Esophagus squamous epithelium (tissue), 5 donors: ENCODE measurements at places on chromosomes 5 and 9.

GRCh38 chr5:65209341-65209740 lies 272.4 kb downstream of the ADAMTS6 start:
- no peak overlapping the region for H3K27ac ChIP-seq
- no peaks in the 10 kb centered on the region for H3K36me3 ChIP-seq
- no peak overlapping the region for H3K4me3 ChIP-seq
- no peaks in the 10 kb centered on the region for H3K27me3 ChIP-seq
- no peak for DNase-seq
- H3K4me1 ChIP-seq: no peaks in the 10 kb centered on the region

DNA sequence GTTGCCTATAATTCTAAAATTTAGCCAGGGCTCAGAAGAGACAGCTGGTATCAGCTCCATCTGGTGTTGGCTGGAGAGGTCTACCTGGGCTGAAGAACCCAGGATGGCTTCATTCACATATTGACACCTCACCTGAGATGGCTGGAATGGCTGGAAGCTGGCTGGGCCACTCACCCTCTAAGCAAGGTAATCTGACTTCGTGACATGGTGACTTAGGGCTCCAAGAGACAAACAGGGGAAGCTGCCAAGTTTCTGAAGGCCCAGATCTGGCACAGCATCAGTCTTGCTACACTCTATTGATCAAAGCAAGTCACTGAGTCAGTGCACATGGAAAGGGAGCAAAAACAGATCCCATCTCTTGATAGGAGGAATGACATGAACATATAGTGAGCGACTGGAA lies 102.3 kb downstream of the EPB41L4A start:
- no peaks in the 10 kb centered on the region for H3K36me3 ChIP-seq
- H3K4me3 ChIP-seq: no peak overlapping the region
- no peak overlapping the region for H3K27ac ChIP-seq
- H3K4me1 ChIP-seq: no peaks in the 10 kb centered on the region
- no peaks in the 10 kb centered on the region for H3K27me3 ChIP-seq

- H3K4me1 ChIP-seq: no peaks in the 10 kb centered on the region
- H3K36me3 ChIP-seq: no peaks in the 10 kb centered on the region
- H3K27me3 ChIP-seq: no peaks in the 10 kb centered on the region
- no peak overlapping the region for H3K27ac ChIP-seq
- no peak overlapping the region for H3K4me3 ChIP-seq
- no peak for DNase-seq
Observed at GRCh38 chr9:114989600-114990410, 59.4 kb upstream of the TNFSF8 start.

DNA sequence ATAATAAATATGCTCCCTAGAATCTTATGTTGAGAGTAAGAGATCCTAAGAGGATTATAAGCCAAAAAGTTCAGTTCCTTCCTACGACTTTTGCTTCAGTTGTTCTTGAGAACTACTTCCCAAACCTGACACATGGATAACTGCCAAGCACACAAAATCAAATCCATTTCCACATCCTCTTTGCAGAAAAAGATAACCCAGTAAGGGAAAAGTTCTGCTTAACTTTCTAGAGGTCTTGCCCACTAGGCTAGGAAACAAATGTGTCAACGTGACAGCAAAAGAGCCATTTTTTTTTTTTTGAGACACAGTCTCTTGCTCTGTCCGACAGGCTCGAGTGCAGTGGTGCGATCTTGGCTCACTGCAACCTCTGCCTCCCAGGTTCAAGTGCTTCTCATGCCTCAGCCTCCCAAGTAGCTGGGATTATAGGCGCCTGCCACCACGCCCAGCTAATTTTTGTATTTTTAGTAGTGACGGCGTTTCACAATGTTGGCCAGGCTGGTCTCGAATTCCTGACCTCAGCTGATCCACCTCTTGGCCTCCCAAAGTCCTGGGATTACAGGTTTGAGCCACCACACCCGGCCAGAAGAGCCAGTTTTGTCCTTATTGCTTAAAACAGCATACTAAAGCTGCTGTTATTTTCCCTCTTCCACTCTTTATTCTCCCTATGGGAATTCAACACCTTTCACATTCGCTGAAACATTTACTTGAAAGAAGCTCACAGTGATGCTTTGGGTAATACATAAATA lies 24.2 kb downstream of the CSNK1A1 start:
- H3K27ac ChIP-seq: peak overlapping the region; percentile 64
- peaks cover 38% of the 10 kb centered on the region for H3K36me3 ChIP-seq
- no peaks in the 10 kb centered on the region for H3K27me3 ChIP-seq
- no peak for DNase-seq

- DNase-seq: no peak
- H3K36me3 ChIP-seq: peaks cover 5% of the 10 kb centered on the region
- H3K27me3 ChIP-seq: no peaks in the 10 kb centered on the region
- H3K4me1 ChIP-seq: peaks cover 50% of the 10 kb centered on the region
- H3K27ac ChIP-seq: peak overlapping the region; percentile 63
- no peak overlapping the region for H3K4me3 ChIP-seq
Observed at GRCh38 chr5:132265336-132266030, 8.0 kb downstream of the PDLIM4 start.

GRCh38 chr9:125998837-125999503 lies 251.8 kb downstream of the PBX3 start:
- DNase-seq: no peak
- H3K27ac ChIP-seq: no peak overlapping the region
- no peaks in the 10 kb centered on the region for H3K36me3 ChIP-seq

- H3K27me3 ChIP-seq: no peaks in the 10 kb centered on the region
- no peak overlapping the region for H3K4me3 ChIP-seq
- H3K4me1 ChIP-seq: no peaks in the 10 kb centered on the region
Observed at GRCh38 chr5:150397782-150398721, 14.7 kb downstream of the CD74 start.

DNA sequence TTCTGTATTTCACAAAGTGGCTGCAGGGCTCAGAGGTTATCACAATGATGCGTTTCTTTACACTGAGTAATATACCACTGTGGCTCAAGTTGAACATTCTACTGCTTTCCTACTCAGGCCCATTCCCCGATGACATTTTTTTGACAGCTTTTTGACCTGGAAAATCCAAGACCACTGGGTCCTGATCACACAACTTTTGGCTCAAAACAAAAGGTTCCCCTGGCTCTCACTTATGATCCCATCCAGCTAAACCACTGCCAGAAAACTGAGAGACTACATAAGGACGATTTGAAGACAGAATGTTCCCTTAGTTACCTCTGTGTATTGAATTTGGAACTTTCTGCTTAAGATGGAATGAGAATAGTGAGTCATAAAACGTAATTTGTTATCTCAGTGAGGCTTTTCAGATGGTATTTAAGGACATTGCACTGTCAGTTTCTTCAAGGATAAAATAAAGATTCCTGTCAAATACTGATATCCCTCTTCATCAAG lies 78.0 kb upstream of the FBXL7 start:
- H3K27ac ChIP-seq: peak overlapping the region; percentile 26
- H3K4me1 ChIP-seq: no peaks in the 10 kb centered on the region
- H3K27me3 ChIP-seq: no peaks in the 10 kb centered on the region
- H3K36me3 ChIP-seq: no peaks in the 10 kb centered on the region
- no peak overlapping the region for H3K4me3 ChIP-seq

GRCh38 chr9:93896093-93896492 lies 59.1 kb downstream of the BARX1 start:
- H3K36me3 ChIP-seq: no peaks in the 10 kb centered on the region
- no peaks in the 10 kb centered on the region for H3K4me1 ChIP-seq
- no peak for DNase-seq
- no peak overlapping the region for H3K27ac ChIP-seq

- H3K36me3 ChIP-seq: no peaks in the 10 kb centered on the region
- DNase-seq: no peak
- no peak overlapping the region for H3K4me3 ChIP-seq
- H3K27ac ChIP-seq: no peak overlapping the region
- peaks cover 3% of the 10 kb centered on the region for H3K27me3 ChIP-seq
- H3K4me1 ChIP-seq: no peaks in the 10 kb centered on the region
Observed at GRCh38 chr5:74465724-74466123, 174.8 kb downstream of the ENC1 start.

DNA sequence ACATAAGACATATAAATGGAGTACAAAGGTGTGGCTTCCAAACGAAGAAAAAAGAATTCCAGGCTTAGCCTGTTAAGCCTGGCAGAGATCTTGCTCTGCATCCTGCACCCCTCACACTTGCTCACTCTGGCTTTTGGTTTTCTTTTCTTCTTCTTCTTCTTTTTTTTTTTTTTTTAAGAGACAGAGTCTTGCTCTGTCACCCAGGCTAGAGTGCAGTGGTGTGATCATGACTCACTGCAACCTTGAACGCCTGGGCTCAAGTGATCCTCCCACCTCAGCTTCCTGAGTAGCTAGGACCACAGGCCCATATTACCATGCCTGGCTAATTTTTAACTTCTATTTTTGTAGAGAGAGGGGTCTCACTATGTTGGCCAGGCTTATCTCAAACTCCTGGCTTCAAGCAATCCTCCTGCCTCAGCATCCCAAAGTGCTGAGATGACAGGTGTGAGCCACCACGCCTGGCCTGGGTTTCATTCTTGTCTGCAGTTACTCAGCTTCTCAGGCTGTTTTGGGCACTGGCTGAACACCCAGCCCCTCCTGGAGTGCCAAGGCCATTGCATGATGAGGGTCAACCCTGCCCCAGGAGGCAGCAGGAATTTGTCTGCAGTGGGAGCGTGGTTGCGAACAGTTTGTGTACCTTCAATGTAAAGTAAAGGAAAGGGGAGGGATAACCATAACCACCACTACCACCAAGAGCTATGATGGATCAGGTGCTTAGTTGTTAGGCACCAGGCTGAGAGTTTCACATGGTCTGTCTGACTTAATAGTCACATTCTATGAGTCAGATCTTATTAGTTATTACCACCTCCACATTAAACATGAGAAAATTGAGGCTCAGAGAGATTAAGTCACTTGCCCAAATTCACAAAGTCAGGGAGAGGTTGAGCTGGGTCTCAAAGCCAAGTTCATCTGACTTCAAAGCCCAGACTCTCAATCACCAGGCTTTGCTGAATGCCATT lies 219.2 kb upstream of the PANK3 start:
- no peaks in the 10 kb centered on the region for H3K27me3 ChIP-seq
- H3K4me1 ChIP-seq: peaks cover 23% of the 10 kb centered on the region
- H3K36me3 ChIP-seq: no peaks in the 10 kb centered on the region
